ENCODE measurements at places on chromosomes 3 and 15. TPM values are rescaled to one million over a fixed set of nuclear protein-coding genes. Genes with fewer than 3 reads are reported as not detected.

- H3K4me3 ChIP-seq = no peak overlapping the region
- H3K27ac ChIP-seq = no peak overlapping the region
- no peak for DNase-seq
Observed at GRCh38 chr3:64748244-64748904, 60.6 kb upstream of the ADAMTS9 start.

- no peak for DNase-seq
- H3K36me3 ChIP-seq = no peaks in the 10 kb centered on the region
- no peak overlapping the region for H3K27ac ChIP-seq
- H3K4me3 ChIP-seq = no peak overlapping the region
- H3K4me1 ChIP-seq = no peaks in the 10 kb centered on the region
Observed at GRCh38 chr3:55816794-55817576, 329.9 kb upstream of the WNT5A start.

DNA sequence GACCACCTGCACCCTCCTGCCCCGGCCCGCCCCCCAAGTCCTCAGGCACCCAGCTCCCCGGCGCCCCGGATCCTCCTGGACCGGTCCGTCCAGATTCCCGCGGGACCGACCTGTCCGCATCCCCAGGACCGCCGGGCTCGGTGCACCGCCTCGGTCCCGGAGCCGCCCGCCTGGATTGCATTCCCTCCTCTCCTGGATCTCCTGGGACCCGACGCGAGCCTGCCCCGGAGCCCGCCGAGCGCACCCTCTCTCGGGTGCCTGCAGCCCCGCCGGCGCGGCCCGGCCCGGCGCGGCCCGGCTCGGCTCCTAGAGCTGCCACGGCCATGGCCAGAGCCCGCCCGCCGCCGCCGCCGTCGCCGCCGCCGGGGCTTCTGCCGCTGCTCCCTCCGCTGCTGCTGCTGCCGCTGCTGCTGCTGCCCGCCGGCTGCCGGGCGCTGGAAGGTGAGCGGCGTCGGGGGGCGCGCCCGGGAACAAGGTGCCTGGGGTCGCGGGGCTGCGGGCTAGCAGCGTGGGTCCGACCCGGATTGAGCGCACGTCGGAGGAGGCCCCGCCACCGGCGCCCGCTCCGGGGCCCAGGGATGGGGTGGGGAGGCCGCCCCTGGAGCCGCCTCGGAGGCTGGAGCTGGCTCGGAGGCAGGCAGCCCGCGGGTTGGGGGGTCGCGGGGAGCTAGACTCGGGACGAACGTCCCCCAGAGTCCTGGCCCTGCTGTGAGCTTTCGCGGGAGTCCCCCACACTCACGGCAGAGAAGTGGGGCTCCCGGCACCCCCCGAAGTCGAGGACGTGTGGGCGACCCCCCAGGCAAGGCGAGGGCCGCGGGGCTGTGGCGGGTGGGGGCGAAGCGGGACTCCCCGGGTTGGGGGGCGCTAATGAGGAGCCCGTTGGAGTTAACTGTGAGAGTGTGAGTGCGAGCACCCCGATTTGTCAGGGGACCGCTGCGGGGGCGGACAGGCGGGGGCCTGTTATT lies 610 bp downstream of the EPHB3 start:
- peaks cover 15% of the 10 kb centered on the region for H3K4me1 ChIP-seq
- peak overlapping the region; percentile 71 for H3K4me3 ChIP-seq
- peaks cover 30% of the 10 kb centered on the region for H3K27me3 ChIP-seq
- H3K36me3 ChIP-seq = peaks cover 8% of the 10 kb centered on the region
- peak; percentile 43 for DNase-seq
- H3K27ac ChIP-seq = no peak overlapping the region

- DNase-seq = no peak
- peaks cover 6% of the 10 kb centered on the region for H3K4me1 ChIP-seq
- no peak overlapping the region for H3K27ac ChIP-seq
- H3K4me3 ChIP-seq = no peak overlapping the region
Observed at GRCh38 chr3:190117981-190118380, 2.7 kb downstream of the P3H2 start.

GRCh38 chr3:120172070-120172469 lies 77.8 kb upstream of the GSK3B start:
- H3K36me3 ChIP-seq = no peaks in the 10 kb centered on the region
- no peak overlapping the region for H3K27ac ChIP-seq
- H3K4me1 ChIP-seq = peaks cover 11% of the 10 kb centered on the region
- H3K4me3 ChIP-seq = no peak overlapping the region

- no peak overlapping the region for H3K4me3 ChIP-seq
- H3K4me1 ChIP-seq = peaks cover 5% of the 10 kb centered on the region
- peaks cover 11% of the 10 kb centered on the region for H3K27me3 ChIP-seq
Observed at GRCh38 chr3:195065142-195065863, 205.7 kb downstream of the XXYLT1 start.

DNA sequence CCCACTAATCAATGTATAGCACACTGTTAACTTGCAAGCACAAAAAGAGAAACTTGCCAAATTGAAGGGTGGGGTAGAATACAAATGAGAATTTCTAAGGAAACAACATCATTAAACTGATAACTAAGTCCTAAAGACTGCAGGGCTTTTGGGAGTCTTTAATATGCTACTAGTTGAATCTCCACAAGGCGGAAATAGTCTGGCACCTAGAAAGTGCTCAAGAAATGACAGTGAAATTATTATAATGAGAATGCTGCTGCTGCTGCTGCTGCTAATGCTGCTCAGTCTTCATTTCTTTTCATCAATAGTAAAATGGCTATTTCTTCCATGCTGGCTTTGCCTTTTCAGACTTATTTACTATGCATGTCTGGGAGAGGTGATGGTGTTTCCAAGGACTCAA lies 91.8 kb downstream of the BTD start:
- no peak for DNase-seq
- no peaks in the 10 kb centered on the region for H3K4me1 ChIP-seq
- H3K27ac ChIP-seq = no peak overlapping the region
- H3K4me3 ChIP-seq = no peak overlapping the region
- H3K36me3 ChIP-seq = peaks cover 4% of the 10 kb centered on the region

GRCh38 chr3:55885721-55886120 lies 398.6 kb upstream of the WNT5A start:
- H3K27me3 ChIP-seq = no peaks in the 10 kb centered on the region
- H3K4me1 ChIP-seq = peaks cover 2% of the 10 kb centered on the region
- no peaks in the 10 kb centered on the region for H3K36me3 ChIP-seq

- H3K4me3 ChIP-seq = no peak overlapping the region
- H3K27me3 ChIP-seq = peaks cover 9% of the 10 kb centered on the region
- peaks cover 58% of the 10 kb centered on the region for H3K4me1 ChIP-seq
- peak overlapping the region; percentile 27 for H3K27ac ChIP-seq
- H3K36me3 ChIP-seq = peaks cover 13% of the 10 kb centered on the region
Observed at GRCh38 chr15:64695561-64695992, 79.8 kb downstream of the RBPMS2 start.

GRCh38 chr3:161637559-161637958 lies 141.0 kb downstream of the OTOL1 start:
- no peak overlapping the region for H3K4me3 ChIP-seq
- no peaks in the 10 kb centered on the region for H3K36me3 ChIP-seq
- no peak overlapping the region for H3K27ac ChIP-seq
- no peak for DNase-seq
- H3K4me1 ChIP-seq = peaks cover 13% of the 10 kb centered on the region
- no peaks in the 10 kb centered on the region for H3K27me3 ChIP-seq

DNA sequence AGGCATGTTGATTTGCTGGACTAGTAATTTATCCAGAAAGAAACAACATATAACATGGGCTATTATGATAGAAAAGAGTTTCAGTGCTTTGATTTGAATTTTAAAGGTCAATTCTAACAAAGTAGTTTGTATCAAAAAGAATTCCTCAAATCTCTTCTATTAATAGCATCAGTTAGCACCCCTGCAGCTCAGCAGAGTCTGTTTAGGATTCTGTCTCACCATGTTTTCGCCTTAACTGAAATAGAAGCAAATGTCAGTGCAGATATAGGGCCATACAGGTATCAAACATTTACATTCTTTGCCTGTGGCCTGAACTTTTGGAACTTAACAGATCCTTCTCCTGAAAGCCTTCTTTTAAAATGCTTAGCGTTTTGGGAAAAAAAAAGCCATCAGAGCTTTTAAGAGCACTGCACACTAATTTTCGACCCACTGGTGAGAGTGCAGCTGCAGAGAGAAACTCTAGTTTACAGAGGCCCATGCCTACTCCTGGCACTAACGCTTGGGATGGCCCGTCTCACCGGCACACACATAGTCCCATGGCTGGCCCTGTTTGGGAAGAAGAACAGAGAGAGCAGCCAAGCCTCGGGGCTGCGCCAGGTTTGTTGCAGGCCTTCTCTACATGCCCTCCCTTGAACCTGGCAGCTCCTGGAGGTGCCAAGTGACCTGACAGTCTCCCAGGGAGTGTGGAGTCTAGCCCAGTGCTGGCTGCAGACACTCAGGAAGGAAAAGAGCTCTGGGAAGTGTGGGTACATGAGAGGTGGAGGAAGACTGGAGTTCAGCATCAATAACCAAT lies 9.9 kb upstream of the PAQR9 start:
- peaks cover 5% of the 10 kb centered on the region for H3K27me3 ChIP-seq
- no peak overlapping the region for H3K27ac ChIP-seq
- no peak for DNase-seq
- peaks cover 10% of the 10 kb centered on the region for H3K4me1 ChIP-seq

DNA sequence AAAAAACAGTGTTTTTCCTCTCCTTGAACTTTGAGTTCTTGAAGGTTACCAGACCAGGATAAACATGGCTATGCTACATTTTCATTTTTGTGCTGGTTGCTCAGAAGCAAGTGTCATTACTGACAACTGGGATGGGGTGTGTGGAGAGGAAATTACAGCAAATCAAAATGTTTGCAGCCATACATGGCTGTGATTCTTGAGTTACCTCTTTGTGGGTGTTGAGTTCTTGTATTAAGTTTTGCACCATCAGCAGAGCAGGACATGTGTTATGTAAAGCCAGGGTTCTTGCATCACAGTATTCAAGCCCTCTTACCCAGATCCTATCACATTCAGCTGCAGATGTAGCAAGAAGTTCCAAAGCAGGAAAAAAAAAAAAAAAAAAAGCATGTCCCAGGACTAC lies 53.9 kb upstream of the ATOSA start:
- H3K36me3 ChIP-seq = no peaks in the 10 kb centered on the region
- no peak for DNase-seq
- H3K4me1 ChIP-seq = peaks cover 16% of the 10 kb centered on the region
- no peaks in the 10 kb centered on the region for H3K27me3 ChIP-seq
- H3K4me3 ChIP-seq = no peak overlapping the region
- no peak overlapping the region for H3K27ac ChIP-seq

- H3K27me3 ChIP-seq = peaks cover 7% of the 10 kb centered on the region
- DNase-seq = peak; percentile 38
- no peak overlapping the region for H3K27ac ChIP-seq
- peaks cover 25% of the 10 kb centered on the region for H3K4me1 ChIP-seq
Observed at GRCh38 chr15:91855684-91856489, 2.4 kb downstream of the SLCO3A1 start.

Gene SLC2A2
- total RNA-seq = not detected

Gene SLC9C1
- 0.13 TPM for total RNA-seq

Gene GRM7
- 0.18 TPM for total RNA-seq

Gene ROBO2
- total RNA-seq = 2.5 TPM

Gene MCF2L2
- 1.8 TPM for total RNA-seq

Gene FBN1
- 54.0 TPM for total RNA-seq

Gene ABHD17C
- total RNA-seq = 3.3 TPM

Gene ENTPD3
- total RNA-seq = not detected

Gene CFAP92
- total RNA-seq = 3.7 TPM
